ENCODE measurements at places on chromosomes 3 and 15.

- DNase-seq, result no peak
Measured at GRCh38 chr3:133448478-133449122, 48.7 kb downstream of the BFSP2 start.

DNA sequence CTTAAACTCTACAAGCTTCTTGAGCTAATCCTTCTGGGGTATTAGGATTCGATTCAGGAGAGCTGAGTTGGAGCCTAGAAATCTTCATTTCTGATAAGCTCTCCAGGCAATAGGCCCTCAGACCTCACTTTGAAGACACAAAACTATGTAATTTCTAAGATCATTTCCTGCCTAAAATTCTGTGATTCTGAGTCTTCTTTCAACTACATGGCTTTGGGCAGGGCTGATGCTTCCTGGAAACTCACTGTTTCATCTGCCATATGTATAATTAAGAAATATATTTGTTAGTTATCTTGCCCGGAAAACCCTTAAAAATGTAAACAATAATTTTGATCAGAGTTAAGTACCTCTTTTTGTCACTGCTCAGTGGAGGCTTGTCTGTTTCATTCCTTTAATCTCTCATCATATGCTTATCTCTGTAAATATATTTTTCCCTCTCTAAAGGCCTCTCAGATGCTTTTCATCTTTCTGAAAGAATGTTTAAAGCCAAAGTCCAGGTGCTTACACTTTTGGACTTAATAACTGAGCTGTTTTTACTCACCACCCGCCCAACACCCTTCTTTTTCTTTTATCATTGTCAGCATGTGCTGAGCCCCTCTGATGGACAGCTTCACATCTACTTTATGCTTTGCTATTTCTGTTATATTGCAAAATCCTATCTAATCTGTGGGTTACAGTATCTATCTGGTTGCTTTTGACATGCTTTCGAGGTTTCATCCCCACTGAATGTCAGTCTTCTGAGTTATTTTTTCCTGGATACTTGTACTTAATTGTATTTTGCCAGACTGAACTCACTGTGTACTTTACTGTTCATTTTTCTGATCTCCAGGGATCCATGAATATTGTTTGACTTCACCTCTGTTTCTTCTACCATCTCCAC lies 38.2 kb downstream of the FILIP1L start:
- no peak for DNase-seq

DNA sequence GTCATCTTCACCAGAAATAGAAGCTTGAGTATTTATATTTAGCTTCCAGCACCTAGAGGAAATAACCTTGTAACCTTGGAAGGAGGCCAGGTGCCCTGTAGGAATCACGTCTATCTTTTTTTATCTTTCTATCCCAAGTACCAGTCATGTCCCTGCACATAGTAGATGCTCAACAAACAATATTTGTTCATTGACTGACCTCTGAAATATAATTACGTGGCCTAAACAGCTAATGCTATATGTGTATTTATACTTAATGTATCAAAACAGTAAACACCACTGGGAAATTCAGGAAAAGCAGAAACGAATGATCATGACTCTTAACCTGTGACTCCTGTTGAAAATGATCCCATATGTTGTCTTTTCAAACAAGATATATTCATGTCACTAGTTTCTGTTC lies 97.9 kb upstream of the ADAMTSL3 start:
- no peak for DNase-seq

GRCh38 chr3:97384583-97384982 lies 380.0 kb upstream of the ARL6 start:
- DNase-seq, result no peak

DNA sequence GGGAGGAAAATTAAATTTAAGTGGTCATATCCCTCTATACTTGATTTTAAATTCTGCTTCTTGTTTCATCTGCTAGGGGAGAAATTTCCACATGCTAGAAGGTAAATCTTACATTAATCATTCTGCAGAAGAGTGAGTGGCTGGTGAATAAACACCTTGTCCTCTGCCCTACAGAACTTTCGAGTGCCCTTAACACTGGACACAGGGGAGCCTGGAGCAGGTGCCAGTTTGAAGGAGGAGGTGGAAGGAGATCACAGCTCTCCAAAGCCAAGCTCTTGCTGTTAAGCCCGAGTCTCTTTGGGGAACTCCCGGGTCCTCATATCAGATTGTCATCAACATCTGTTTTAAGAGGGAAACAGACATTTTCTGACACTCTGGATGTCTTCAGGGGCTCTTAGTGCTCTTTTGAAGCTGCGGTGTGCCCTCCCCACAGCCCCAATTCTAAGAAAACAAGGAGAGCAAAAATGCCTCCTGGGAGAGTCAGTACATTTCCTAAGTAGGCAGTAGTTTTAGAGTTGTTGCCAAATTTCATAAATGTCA lies 31.3 kb downstream of the LAMP3 start:
- DNase-seq, result no peak

DNA sequence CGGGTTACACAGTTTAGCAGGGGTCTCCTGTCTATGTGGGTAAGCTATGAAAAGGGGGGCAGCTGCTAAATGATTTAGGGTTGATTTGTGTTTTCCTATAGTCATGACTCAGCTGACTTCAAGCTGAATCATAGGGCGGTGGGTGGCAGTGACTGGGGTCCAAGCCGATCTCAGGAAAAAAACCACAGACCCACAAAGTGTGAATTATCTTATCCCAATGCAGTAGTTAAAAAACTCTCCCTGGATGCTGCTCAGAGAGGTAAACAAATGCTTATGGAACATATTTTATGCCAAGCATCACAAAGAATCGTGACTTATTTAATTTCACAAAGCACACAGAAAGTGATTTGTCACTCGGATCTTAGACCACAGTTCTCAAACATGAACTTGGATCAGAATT lies 18.4 kb upstream of the TOPAZ1 start:
- no peak for DNase-seq

DNA sequence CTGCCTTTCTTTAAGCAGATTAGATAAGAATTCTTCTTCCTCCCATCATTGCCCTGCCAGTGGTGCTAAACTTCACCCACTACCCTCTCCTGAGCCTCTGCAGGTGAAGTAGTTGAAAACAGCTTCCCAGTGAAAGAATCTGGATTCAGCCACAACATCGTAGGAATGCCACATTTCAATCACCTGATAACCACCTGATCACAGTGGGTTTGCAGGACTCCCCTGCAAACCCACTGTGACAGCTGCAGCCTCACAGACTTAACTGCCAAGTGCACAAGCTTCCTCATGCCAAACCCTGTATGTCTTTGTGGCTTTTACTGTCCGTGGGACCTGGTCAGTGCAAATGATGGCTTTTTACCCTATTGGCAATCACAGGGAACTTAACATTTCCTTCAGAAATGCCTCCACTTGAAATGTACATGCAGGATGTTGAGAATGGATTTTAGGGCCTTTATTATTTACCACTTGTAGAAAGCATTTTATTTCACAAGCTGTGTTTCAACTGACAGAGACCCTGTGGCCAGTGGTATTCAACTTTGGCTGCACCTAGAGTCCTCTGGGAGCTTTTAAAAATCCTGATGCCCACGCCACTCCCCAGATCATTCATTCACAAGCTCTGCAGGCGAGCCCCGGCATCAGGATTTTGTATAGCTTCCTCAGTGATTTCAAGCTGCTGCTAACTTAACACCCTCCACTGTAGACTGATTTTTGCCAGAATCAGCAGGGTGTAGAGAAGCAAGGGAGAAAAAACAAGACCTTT lies 49.1 kb downstream of the OXNAD1 start:
- DNase-seq, result no peak

DNA sequence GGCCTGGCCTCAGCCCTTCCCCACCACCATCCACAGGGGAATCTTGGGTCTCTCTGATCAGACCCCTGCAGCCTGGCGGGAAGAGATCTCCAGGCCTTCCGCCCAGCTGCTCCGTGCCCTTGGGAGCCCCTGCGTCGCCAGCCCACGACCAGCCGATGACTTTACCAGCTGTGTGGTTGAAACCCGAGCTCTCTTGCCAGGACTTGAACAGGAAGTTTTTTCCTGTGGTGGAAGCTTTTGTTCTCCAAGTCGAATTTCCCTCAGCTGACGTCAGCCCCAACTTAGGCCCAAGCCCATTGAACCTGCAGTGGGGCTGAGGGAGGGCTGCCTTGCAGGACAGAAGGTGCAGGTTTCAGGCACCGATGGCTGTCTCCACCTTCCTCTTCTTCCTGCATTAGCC lies 51.7 kb upstream of the SMAD3 start:
- no peak for DNase-seq

DNA sequence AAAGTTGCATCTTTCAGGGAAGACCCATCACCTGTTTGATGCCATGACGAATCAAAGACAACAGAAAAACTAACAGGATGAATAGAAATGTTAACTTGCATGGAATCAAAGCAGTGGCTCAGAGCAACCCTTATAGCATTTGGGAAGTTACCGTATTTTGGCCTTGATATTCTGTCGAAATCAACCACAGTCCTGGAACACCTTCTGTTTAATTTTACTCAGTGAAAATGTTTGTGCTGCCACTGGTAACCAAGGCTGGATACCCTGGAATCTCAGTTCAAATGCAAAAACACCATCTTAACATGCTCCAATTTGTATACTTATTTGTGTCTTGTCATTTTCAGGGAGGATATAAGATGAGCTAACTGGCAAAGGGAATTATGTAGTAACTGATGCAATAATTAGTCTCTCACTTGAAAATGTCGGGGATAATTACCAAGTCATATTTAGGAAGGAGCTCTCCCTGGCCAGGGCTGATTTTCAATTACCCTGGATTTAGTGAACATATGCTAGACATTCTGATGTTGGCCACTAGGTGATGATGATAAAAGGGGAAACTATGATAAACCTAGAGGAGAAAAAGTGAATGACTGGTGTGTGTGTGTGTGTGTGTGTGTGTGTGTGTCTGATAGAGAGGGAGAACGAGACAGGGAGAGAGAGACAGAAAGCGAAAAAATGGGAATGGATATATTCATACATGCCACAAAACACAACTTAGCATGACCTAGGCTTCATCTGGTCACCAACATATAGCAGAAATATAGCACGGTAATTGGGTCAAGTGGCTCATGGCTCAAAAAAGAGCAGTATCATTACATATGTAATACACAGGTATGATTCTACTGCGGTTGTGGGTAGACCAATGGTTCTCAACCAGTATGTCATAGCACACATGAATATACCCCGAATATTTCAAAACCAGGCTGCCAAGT lies 19.0 kb upstream of the PRICKLE2 start:
- peak; percentile 33 for DNase-seq

DNA sequence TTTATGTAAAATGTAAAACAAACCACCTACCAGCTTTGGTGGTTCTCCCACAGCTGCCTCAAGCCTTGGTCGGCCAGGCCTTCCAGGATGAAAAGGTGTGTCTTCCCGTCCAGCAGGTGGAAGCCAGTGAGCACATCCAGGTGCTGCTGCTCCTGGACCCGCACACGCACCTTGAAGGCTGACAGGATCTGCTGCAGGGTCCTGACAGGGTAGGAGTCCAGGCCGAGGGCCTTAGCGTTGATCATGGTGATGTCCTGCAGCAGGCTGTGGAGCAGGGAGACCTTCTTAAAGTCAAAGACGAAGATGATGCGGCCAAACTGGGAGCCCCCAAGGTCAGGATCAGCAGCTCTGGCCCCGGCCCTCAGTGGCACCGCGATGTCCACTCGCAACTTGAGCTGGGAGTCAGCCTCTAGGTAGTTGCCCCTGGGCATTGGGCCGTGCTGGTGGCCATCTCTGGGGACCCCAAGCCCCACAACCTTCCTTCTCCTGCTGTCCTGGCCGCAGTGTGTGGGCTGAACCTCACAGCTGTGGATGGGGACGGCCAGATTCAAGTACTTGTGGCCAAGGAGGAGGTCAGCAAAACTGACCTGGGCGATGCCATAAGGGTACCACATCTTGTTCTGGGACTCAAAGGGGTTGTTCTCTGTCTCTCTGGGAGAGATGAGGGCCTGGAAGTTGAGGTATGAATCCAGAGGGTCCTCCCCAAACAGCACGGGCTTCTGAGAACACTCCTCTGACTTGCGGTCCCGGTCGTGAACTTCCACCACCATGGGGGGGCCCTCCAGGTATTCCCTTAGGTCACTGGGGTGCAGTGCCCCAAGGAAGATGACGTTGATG lies 48.6 kb downstream of the CFAP92 start:
- DNase-seq, result no peak

- peak; percentile 76 for DNase-seq
Measured at GRCh38 chr15:85312486-85312885, 67.9 kb upstream of the AKAP13 start.

GRCh38 chr3:152060701-152061100 lies 187.3 kb downstream of the SUCNR1 start:
- no peak for DNase-seq

GRCh38 chr3:107498646-107499045 lies 24.1 kb upstream of the BBX start:
- no peak for DNase-seq

GRCh38 chr15:62457100-62457499 lies 292.0 kb upstream of the C2CD4B start:
- no peak for DNase-seq

Data from RCC 7860 (cell line).